Activated B cell treated with CpG ODN at 0.5 μM for 24 hours (primary cell): ENCODE measurements at places on chromosomes 11 and 22. TPM values are rescaled to one million over a fixed set of nuclear protein-coding genes. Genes with fewer than 3 reads are reported as not detected.

PIK3IP1 gene
- 20.3 and 21.0 TPM in 2 replicates for total RNA-seq

DNA sequence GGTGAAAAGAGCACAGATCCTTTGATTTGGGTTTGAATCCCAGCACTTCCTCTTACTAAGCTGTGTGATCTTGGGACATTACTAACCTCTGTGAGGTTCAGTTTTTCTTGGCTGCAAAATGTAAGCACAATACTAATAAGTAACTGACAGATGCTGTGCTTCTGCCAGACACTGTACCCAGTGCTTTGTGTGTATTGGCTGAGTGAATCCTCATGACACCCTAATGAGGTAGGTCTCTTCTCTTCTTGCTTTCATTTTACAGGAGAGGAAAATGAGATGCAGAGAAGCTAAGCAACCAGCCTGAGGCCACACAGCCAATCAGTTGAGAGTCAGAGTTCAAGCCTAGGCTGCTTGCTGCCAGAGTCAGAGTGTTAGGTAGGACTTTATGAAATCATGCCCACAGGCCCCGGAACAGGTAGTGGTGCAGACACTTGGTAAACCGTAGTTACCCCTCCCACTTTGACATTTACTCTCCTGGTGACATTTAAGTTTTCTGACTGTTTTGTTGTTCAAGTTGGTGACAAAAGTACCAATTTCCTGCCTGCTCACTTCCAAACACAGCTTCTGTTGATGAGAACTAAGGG, 21.2 kb downstream of the PTPRJ start:
- no peak for DNase-seq

MEI1 gene
- 28.9 and 31.3 TPM in 2 replicates for total RNA-seq

DNA sequence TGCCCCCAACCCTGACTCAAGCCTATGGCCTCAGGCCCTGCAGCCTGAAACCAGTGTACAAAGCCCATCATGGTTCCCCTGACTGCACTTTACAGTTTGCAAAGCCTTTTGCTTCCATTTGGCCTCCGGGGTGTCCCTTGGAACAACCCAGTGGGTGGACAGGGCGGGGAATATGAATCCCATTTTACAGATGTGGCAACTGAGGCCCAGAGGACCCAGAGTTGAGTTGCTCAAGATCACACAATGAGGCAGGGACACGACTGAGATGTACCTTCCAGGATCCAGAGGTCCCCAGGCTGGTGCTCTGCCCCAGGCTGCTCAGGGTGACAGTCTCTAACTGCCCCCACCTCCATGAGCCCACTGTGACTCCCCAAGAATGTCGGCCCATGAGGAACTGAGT, 5.4 kb upstream of the POLDIP3 start:
- DNase-seq = no peak

RIC3 gene
- 44.3 and 52.8 TPM in 2 replicates for total RNA-seq

DNA sequence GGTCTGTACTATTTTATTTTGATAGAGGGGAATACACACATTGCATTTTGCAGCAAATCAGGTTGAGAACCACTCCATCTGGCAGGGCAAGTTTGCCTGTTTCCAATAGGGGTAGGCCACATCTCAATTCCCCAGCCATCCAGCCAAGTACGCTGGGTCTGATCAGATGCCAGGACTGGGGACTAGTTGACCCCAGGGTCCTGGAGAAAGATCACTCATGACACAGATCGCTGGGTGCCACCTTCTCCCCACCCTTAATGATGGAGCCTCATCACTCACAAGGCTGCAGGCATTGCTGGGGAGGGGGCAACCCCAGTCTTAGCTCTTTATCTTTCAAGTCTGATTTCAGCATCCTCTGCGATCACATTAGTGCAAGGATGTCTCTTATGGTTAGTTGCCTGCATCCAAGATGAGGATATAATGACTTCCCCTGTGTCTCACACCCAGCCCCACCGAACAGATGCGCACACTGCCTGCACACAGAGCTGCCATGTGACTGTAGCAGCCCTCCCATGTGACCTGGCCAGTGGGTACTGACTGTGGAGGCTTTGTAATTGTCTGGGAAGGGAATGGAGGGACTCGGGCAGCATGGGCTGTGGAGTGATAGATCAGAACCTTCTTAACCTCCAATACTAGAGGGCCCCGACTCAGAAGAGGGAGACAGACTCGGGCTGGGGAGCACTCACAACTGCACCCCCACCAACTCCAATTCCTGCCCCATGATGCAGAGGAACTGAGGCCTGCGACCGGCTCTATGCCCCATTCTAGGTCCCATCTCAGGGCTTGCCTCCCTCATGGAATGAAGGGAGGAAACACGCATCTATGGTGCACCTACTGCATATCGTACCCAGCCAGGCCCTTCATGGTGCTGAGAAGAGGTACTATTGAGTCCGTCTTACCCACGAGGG, 155.8 kb downstream of the DSCAML1 start:
- DNase-seq = no peak

DNA sequence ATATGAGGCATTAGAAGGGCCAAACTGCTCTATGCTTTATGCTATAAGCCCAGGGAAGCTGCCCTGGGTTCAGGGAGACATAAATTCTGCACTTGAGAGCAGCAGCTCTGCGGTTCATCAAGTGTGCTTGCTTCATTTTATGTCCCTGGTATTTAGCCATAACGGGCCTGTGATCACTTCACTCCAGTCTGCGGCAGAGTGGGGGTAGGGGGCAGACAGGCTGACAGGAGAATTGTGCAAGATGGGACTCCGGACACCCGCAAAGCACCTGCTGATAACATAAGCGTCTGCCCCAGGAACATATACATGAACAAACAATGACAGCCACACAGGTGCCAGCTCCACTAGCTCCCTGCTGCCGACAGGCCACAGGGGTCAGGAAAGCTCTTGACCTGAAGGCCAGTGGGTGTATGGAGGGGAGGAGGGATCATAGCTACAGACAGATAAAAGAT, 56.1 kb downstream of the SMCO4 start:
- DNase-seq = no peak

TPH1 gene
- total RNA-seq = 1.2 and 1.4 TPM in 2 replicates

DNA sequence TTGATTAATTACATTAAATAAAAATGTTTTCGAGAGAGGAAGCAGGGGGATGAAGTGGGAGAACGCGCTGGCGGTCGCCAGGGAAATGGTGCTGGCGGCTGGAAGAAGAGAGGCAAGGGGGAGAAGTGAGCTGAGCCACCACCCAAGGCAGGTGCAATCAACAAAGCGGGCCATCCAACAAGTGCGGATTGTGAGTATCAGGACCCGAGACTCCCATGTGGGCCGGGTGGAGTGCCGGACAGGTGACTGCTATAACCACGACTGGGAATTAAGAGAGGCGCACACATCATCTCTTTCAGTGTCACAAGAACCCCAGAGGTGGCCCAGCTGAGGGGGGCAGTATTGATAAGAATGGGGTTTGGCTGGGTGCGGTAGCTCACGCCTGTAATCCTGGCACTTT, 41.2 kb upstream of the ATXN10 start:
- DNase-seq = no peak

- DNase-seq = no peak
Measured at GRCh38 chr11:36361901-36362391, 65.9 kb downstream of the PRR5L start.

MYRF gene
- 0.78 and 1.0 TPM in 2 replicates for total RNA-seq

- no peak for DNase-seq
Measured at GRCh38 chr22:47837703-47838102, 1075.3 kb downstream of the TBC1D22A start.

ATG16L2 gene
- total RNA-seq = 73.5 and 96.7 TPM in 2 replicates

CALCA gene
- total RNA-seq = not detected in 2 replicates

GRCh38 chr11:61777234-61778090, 14.9 kb downstream of the TMEM258 start:
- DNase-seq = peak; percentile 55

DNA sequence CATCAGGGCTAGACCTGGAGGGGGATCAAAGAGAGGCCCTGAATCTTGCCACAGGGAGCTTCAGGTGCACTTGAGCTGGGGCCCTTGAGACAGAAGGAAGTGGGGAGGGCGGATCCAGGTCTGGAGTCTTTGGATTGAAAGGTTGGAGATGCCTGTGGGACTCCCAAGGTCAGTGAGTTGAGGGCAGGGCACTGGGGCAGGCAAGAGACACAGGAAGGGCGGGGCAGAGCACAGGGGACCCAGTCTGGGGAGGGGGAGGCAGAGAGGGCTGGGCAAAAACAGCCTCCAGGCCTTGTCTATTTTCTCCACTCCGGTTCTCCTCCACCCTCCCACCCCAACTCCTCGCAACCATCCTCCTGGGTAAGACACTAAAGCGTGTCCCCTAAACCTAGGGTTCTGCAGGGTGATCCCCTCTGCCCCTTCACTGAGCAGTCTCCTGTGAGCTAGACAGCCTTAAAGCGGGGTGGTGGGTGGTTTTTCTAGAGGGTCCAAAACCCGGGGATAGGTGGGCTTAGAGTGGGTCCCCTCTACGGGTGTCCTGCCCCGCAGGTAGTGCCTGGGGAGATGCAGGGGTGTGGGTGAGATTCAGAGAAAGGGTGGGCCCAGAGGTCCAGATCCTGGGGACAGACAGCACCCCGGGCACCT, 38.6 kb upstream of the CELSR1 start:
- no peak for DNase-seq

TPBGL gene
- not detected in 2 replicates for total RNA-seq

- no peak for DNase-seq
Measured at GRCh38 chr11:123145661-123146060, 49.4 kb downstream of the CLMP start.

MPPED2 gene
- 0.37 and 1.7 TPM in 2 replicates for total RNA-seq

DNA sequence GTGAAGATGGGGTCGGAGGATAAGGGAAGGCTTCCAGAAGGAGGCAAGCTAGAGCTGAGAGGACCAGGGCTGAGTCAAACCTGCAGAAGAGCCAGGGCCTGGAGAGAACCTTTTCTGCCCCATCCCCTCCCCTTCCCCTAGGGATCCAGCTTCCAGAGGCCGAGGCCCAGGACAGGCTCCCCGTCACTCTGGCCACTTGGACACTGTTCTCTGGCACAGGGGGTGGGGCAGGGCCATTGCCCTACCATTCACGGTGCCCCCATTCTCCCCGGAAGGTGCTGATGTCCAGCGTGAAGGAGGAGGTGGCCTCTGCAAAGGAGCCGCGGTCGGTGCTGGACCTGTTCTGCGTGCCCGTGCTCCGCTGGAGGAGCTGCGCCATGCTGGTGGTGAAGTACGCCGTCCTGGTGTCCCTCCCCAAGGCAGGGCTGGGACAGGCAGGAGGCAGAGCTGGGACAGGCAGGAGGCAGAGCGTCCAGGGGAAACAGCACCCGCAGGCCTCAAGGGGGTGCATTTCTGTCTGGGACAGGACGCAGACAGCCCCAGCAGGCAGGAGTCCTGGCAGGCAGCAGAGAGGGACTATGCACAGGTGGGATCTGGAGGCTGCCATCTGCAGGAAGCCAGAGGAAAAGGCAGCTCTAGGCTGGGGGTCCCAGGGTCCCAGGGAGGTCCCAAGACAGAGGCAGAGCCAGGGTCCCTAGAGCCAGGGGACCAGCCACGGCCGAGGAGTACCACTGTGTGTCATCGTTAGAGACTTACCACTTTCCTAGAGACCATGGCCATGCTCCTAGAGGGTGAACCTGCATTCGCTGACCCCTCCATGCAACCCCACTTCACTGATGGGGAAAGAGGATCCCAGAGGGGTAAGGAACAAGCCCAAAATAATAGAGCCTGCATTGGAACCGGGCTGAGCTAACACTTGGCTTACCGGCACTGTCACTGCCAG, 25.8 kb upstream of the SLC22A12 start:
- no peak for DNase-seq

GRCh38 chr11:86390487-86390886, 15.8 kb downstream of the CCDC81 start:
- DNase-seq = no peak

- peak; percentile 49 for DNase-seq
Measured at GRCh38 chr11:61695917-61696316, 15.7 kb downstream of the DAGLA start.

DNA sequence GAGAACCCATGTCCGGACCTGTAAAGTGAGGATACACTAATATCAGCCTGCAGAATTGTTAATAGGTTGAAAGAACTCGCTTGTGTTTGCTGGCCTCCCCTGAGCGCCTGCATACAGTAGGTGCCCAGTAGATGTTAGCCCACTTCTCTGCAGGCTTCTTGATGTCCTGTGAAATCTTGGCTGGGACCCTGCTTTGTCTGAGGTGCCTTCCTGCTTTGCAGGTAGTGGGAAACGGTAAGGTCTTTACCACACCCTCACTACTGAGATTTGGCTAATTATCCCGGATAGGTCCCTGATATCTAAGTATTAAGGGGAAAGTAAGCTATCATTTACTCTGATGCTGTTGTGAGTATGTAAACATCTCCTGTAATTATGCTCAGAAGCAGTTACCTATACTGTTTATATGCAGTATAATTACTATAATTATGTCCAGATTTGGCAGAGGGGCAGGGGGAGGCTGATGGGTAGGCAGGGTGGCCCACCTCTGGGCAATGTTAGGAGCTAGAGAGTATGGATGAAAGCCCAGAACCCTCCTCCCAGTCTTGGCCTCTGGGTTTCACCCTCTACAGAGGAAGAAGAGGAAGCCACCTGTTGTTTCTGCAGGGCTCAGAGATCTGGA, 1.2 kb upstream of the ARRB1 start:
- DNase-seq = no peak

DNA sequence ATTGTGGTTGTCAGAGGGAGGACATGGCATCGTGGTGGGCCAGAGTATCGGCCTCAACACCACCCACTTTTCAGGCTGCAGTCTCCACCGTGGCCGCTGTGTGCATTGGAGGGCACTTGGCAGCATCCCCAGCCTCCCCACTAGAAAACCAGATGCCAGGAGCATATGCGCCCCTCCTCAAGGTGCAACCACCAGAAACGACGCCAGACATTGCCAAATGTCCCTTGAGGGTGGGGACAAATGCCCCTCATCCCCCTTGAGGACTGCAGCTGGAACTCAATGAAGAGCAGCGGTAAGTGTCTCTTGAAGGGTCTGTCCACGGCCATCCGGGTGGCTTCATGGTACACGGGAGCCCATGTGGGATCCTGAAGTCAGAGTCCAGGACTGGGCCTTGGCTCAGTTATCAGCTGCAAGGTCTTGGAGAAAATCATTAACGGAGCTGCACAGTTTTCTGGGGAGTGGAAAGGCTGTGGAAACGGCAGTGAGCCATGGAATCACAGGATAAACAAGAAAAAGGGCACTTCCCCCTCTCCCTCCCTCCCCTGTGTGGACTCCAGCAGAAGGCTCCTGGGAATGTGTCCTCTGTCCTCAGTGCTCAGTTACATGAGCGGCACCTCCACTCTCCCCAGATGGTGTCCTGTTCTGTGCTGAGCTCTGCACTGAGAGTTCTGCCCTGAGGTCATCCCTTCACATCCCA, 324.4 kb upstream of the B3GAT1 start:
- DNase-seq = no peak

DNA sequence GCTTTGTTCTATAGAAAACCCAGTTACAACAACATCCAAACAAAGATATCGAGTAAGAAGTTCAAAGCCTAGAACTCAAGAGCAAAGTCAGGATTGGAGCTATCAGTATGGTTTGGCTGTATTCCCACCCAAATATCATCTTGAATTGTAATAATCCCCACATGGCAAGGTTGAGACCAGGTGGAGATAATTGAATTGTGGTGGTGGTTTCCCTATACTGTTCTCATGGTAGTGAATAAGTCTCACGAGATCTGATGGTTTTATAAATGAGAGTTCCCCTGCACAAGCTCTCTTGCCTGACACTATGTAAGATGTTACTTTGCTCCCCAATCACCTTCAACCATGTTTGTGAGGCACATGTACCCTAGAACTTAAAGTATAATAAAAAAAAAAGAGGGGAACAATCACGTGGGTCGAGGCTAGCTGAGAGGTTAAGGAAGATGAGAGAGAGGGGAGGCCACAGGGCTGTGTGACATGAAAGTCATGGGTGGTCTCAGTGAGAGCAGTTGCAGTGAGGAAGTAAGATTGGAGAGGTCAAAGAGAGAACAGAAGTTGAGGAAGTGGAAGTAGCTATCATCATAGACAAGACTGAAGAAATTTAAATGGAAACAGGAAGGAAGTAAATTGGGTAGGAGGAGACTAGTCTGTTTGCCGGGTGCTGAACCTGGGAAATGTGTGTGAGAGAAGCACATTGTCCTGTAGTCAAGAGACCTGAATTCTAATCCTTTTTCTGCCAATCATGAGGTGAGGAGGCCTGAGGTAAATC, 80.1 kb upstream of the CD44 start:
- no peak for DNase-seq
